Stimulated activated CD4-positive, alpha-beta T cell treated with anti-CD3 and anti-CD28 coated beads, Interleukin-4, amount 100 ng/mL, for 4 hours (primary cell): ENCODE measurements at places on chromosomes 3 and 15.

DNA sequence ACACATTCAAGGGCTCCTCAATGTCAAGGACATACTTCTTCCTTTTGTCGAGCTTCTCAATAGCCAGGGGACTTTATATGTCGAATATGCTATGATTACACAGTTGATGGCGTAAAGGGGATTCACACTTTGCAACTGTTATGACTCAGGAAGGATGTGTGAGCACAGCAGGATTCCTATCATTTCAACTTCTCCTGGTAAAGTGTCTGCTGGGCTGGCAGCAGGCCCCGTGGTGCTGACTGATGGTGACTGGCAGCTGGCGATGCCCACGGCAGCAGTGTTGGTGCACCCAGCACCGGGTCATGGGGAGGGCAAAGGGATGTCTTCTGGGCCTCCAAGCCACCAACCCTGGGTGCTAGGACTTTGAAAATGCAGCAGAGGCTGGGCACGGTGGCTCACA lies 44.8 kb upstream of the GNB5 start:
- DNase-seq, result no peak

GRCh38 chr3:132164469-132165092 lies 129.8 kb upstream of the CPNE4 start:
- DNase-seq, result no peak

- DNase-seq, result no peak
These were observed 166.0 kb downstream of the THSD4 start for GRCh38 chr15:71281256-71281655.

- no peak for DNase-seq
These were observed 19.3 kb upstream of the PIAS1 start for GRCh38 chr15:68034719-68035293.

DNA sequence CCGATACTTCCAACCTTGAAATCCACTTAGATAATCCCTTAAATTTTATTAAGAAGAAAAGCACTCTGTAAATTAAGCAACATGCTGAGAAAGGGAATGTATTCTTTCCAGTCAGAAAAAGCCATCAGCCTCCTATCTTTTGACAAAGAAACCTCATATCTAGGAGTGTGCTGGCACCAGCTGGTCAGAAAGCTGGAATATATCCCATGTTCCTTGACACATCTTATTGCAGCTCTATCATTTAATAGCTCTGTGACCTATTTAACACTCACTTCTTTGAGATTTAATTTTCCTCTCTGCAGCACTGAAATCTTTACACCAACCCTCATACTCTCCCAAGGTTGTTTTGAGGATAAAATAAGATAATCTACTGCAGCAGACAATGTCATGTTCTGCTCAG lies 30.4 kb upstream of the CAPN7 start:
- DNase-seq, result no peak

DNA sequence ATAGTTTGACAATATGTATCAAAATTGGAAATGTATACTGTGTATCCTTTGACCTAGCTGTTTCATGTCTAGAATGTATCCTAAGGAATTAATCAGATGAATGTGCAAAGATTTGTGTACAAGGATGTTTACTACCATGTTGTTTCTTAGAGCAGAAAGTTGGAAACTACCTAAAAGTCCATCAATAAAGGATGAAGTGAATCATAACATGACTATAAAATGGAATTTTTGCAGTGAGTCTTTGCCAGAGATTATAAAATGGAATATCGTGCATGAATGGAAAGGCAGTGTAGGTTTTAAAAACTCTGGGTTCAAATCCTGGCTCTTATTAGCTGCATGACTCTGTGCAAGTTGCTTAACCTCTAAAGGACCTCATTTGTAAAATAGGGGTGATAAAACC lies 14.3 kb downstream of the POGLUT1 start:
- no peak for DNase-seq

- no peak for DNase-seq
These were observed 32.0 kb upstream of the BOC start for GRCh38 chr3:113179235-113179824.

- peak; percentile 28 for DNase-seq
These were observed 604 bp downstream of the KCTD6 start for GRCh38 chr3:58492494-58492905.

GRCh38 chr3:157109267-157110141 lies 50.4 kb downstream of the CCNL1 start:
- DNase-seq, result no peak

- no peak for DNase-seq
These were observed 186.5 kb downstream of the NSMCE3 start for GRCh38 chr15:29083161-29083560.

- no peak for DNase-seq
These were observed 134.6 kb downstream of the CMSS1 start for GRCh38 chr3:99952306-99952705.

GRCh38 chr3:116242825-116243224 lies 202.5 kb downstream of the LSAMP start:
- DNase-seq, result no peak

GRCh38 chr3:26703519-26703918 lies 80.9 kb downstream of the LRRC3B start:
- no peak for DNase-seq

DNA sequence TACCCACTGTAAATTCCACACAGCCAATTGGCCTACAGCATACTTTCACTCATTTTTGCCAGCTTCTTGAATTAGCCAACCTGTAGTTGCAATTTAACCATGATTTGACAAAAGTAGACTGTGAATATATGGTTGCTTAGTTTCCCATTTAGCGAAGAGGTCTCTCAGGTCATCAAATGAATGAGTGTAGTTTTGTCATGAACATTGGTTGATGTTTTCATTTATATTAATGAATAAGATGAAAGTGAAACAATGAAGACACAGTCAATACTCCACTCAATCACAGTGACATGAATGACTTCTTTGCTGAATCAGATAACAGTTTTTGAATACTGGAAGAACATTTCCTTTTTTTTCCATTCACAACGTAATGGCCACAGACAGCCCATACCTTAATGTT lies 15.3 kb upstream of the FAM3D start:
- no peak for DNase-seq

- no peak for DNase-seq
These were observed 73.1 kb downstream of the RAB11A start for GRCh38 chr15:65942436-65942835.

- peak; percentile 98 for DNase-seq
These were observed at the start of gene PDCD10 for GRCh38 chr3:167734498-167735232. Gene PDCD10 (minus strand): TSS chr3:167734892. CDS start chr3:167720157, 14,735 bp downstream.
